NCI-H1417 treated with DMSO at 0.1 percent for 48 hours (cell line): ENCODE measurements at places on chromosomes 4 and X.

GRCh38 chr4:149841686-149842085, 26.0 kb upstream of the IQCM start:
- DNase-seq: no peak

- no peak for DNase-seq
Measured at GRCh38 chr4:108492816-108493595, 127.4 kb upstream of the RPL34 start.

GRCh38 chrX:23383411-23383810, 48.8 kb downstream of the PTCHD1 start:
- DNase-seq: no peak

GRCh38 chrX:123084797-123085196, 99.3 kb upstream of the GRIA3 start:
- DNase-seq: no peak

DNA sequence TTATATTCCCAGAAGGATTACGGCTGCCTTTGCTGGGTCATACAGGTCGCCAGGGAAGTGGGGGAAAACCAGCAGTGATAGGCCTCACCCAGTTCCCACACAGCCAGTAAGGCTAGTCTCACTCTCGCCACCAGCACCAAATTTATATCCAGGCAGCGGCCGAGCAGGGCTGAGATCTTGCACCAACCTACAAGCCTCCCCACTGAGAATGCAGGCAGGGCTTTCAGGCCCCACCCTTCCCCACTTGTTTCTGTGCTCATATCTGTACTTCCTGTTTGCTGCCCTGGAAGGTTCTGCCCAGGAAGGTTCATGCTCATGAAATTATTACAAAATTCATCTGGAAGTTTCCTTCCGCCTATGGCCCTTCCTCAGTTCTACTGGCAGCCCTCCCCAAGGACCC, 179.7 kb downstream of the STIM2 start:
- no peak for DNase-seq

DNA sequence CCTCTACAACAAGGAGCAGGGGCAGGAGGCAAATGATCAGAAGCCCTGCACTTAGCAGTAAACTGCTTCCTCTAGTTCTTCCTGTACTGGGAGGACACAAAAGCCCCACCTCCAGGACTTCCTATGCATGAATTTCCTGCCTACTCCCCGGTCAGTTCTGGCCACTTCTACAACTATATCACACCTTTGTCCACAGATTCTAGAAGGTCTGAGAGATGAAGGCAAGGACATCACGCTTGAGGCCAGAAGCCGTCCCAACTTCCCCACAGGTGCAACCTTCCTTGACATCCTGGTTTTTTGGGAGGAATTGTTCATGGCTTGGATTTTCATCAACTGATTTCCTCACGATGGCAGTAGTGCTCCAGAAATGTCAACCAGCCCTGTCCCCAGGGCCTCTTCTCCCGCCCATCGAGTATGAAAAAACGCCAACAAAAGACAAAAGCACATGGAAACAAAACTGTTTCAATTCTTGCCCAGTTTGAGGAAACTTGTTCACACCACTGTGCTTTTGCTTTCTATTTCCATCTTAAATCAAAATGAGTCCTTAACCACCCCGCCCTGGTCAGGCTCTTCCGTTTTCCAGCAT, 206.5 kb upstream of the STK26 start:
- DNase-seq: peak; percentile 12

DNA sequence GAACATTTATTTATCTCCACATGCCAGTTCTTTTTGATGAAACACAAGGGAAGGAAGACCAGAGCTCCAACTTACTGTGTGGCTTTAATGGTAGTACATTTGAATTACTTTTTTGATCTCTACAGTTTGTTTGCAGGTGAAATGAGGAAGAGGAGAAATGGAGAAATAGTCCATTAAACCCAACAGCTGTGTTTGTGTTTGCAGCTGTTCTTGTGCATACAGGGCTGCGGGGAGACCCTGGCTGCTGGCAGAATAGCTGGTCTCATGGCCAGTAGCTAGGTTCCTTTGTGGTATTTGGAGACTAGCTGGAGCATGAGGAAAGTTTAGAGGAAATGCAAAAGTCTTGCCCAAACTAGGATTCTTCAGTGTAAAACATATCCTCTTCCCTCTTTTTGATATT, 374.8 kb downstream of the GPAT3 start:
- no peak for DNase-seq

- DNase-seq: no peak
Measured at GRCh38 chrX:153794897-153795816, 689 bp downstream of the SSR4 start.

- DNase-seq: no peak
Measured at GRCh38 chr4:99729186-99729585, 71.6 kb upstream of the C4orf54 start.

GRCh38 chrX:91066104-91066503, 368.5 kb upstream of the PABPC5 start:
- DNase-seq: no peak

- DNase-seq: no peak
Measured at GRCh38 chr4:3512279-3512678, 19.9 kb downstream of the LRPAP1 start.

DNA sequence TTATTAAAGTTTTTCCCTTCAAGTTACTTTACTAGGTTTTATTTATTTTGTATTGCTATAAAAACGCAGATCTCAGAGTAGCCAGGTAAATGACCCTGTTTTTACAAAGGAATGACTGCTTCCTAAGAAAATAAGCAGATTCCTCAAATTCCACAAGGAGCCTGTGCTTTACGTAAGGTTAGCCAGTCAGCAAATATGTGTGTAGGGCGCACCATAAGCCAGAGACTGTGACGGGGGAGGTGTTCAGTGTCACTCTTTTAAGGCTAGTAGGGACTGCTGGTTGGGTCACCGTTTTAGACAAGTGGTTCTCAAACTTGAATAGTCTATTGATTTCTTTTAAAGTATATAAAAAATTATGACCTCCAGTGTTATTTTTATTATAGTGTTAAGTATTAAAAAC, 119.9 kb downstream of the ANK2 start:
- no peak for DNase-seq
